SW480 (cell line): ENCODE measurements at places on chromosomes 2 and 18.

- DNase-seq = no peak
These were observed 208.2 kb downstream of the PRKCE start for GRCh38 chr2:45859682-45860081.

GRCh38 chr18:46445522-46446313 lies 211.3 kb downstream of the LOXHD1 start:
- no peak for DNase-seq

GRCh38 chr2:234863043-234863934 lies 88.5 kb upstream of the SH3BP4 start:
- peak; percentile 13 for DNase-seq

GRCh38 chr2:134258684-134259388 lies 5.0 kb downstream of the MGAT5 start:
- no peak for DNase-seq

DNA sequence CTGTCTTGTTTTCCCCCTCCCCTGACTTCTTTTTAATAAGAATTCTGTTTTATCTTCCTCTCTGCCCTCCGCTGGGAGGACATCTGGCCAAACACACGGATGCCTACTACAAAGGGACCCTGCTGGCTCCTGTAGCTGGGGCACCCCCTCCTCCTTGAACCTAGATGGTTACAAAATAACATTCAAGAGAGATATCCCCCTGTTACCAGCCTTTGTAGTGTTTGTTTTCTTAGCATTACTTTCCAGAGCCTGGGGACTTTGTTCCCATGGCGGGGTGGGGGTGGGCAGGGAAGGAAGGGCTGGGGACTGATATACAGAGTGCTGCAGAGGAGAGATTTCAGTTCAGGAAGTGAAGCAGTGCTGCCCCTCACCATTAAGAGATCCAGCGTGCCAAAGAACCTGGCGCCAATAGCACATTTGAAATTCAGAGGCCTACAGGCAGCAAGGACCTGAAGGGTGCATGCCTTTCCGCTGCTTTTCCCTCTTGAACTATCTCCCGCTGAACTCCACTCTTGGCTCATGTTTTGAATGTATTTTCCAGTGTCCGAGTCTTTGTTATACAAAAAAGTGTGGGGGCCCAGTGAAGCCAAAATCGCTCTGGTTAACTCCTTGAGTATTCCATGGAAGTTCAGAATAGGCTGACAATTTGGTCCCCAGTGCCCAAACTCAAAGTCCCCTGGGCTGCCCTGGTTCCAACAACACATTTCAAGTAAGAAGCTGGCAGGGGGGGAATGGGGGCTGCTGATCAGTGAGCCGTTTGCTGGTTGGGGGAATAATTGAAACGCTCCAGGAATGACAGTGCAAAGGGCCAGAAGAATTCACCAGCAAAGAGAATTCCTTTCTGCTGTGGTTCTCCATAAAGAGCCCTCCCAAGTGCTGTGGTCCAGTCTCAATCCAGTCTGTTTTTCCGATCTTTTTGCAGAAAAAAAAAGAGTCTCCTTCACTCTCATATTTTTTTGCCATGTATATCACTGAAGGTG lies 94.8 kb upstream of the THOC1 start:
- no peak for DNase-seq

GRCh38 chr18:79735071-79735980 lies 55.7 kb downstream of the CTDP1 start:
- DNase-seq = no peak

GRCh38 chr18:56580026-56580425 lies 58.4 kb downstream of the TXNL1 start:
- no peak for DNase-seq

DNA sequence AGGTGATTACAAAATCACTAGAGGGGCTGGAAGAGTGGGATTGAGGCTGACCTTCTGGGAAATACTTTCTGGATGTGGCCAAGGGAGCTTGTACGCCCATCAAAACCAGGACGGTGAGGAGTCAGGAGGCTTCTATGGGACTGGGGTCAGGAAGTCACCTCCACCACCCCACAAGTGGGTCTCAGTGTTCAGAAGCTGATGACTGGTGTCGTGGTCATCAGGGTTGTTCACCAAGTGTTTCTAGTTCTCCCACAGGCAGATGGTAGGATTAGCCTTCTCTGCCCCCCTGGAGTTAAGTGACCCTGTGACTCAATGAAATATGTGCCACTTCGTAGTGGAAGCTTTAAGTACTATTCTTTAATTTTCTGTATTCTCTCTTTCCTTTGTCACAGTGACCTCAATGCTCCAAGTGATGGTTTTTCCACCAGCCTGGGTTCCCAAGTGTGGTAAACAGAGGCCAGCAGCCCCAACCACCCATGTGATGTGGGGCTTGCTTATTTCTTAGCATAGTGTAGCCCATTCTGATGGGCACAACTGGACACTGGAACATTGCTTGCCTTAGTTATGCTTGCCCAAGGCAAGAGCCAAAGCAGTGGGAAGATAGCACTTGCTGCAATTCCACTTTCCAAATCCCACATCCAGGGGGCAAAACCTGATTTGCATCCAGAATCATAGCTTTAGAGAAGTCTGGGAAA lies 258.8 kb downstream of the CYP26B1 start:
- DNase-seq = no peak

- DNase-seq = no peak
These were observed 59.9 kb downstream of the DYM start for GRCh38 chr18:49400398-49401072.

GRCh38 chr2:146004462-146004861 lies 1484.5 kb upstream of the ZEB2 start:
- no peak for DNase-seq

GRCh38 chr2:237222601-237223041 lies 136.9 kb downstream of the COPS8 start:
- DNase-seq = no peak

- no peak for DNase-seq
These were observed 417.5 kb downstream of the ZEB2 start for GRCh38 chr2:144102386-144102785.

- no peak for DNase-seq
These were observed at the start of gene GPR39 for GRCh38 chr2:132416723-132417395. Gene GPR39 (plus strand): TSS chr2:132416805.

- DNase-seq = peak; percentile 53
These were observed 229.1 kb upstream of the RBBP8 start for GRCh38 chr18:22703883-22704585.

- DNase-seq = no peak
These were observed 174.8 kb downstream of the LDLRAD4 start for GRCh38 chr18:13393338-13393737.
